ENCODE measurements at places on chromosomes 7 and 10.

- DNase-seq = no peak
Measured at GRCh38 chr10:71124921-71125748, 87.2 kb upstream of the UNC5B start.

DNA sequence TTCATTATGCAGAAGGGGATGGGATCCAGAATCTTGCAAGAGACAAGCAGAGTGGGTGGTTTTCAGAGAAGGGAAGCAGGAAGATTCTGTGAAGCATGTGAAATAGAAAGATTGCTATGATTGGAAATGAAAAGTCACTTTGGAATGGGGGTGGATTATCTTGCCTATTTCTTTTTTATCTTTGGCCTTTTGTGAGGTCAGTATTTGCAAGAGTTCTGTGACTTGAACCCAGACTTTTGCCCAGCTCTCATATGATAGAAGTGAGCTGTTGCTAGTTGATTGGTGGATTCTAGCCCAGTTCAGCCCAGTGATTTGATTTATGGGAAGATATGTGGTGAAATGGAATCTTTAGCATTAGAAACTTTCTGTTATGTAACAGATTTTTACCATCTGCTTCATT lies 17.1 kb downstream of the ENTPD7 start:
- DNase-seq = peak; percentile 94

DNA sequence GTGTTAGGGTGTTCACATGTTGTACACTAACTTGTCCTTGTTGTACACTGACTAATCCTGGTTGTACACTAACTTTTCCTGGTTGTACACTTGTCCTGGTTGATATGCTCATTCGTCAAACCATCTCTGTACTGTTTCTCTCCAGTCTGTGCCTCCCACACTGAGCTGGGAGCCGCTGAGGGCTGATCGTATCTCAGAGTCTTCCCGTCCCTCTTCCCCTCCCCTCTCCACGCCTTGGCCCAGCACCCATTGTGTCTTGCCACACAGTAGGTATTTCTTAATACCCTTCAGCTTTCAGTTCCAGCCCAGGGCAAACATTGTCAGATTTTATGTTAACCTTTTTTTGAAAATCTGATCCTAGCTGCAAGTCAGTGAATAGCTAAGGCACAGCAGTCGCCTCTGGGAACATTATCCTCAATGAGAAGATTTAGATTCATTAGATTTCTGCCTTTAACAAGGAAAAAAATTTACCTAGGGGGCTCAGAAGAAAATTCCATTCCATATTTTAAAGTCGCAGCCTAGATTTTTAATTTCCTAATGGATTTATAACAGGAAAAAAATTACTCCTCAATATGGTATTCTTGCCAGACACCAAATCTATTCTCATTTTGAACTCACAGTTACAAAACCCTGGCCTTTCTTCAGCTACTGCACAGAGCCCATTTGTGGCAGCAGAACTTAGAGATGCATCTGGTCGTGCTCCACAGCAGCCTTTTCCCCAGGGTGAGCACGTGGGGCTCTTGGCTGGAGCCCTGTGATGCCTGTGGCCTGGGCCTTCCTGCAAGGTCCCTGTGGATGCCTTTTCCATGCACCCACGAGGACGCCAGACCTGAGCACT lies 33.0 kb upstream of the CHST15 start:
- DNase-seq = no peak

- peak; percentile 33 for DNase-seq
Measured at GRCh38 chr10:88865281-88865876, 13.7 kb upstream of the ANKRD22 start.

DNA sequence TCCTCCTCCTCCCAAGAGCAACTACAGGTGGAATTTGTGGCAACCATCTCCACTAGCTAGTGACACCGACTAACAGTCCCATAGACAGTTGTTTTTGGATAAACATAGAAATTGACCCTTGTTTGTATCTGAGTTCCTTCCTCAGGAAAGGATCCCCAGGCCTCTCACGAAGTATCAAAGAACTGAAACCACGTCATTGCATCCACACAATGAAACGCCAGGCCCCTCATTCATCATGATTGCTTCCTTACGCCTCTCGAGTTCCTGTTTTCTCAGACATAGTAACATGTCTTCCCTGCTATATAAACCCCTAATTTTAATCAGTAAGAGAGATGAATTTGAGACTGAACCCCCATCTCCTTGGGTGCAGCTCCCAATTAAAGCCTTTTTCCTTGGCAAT lies 18.1 kb downstream of the SLC35G1 start:
- no peak for DNase-seq

DNA sequence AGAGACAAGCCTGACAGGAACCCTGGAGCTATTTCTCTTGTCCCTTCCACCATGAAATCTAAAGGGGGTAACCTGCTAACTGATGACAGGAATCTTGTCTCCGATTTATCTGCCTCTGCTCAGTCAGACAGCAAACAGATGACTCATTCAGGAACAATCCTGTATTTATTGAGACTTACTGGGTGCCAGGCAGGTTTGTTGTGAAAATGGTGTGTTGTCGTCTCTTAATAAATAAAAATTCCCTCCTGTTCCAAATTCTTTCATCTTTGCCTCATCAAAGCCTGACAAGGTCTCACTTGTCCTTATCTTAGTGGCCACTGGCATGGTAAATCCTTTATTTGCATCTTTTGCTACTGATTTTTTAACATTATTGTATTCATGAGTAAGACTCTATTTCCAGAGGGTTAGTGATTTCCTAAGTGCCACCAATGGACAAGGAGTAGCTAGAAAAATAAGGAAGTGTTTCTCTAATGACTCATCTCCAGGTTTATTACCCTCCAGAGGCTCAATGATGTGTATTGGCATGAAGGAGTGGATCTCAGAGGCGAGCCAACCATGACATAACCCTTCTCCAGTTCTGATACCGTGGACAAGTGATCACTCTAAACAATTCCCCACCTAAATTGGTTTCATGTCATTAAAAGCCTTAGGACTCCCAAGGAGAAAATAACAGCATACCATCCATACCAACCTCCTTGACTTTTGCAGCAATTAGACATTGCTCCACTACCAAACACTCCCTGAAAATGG lies 724.0 kb downstream of the GRID1 start:
- peak; percentile 85 for DNase-seq

- no peak for DNase-seq
Measured at GRCh38 chr10:6204063-6204340, 1.3 kb downstream of the PFKFB3 start.

DNA sequence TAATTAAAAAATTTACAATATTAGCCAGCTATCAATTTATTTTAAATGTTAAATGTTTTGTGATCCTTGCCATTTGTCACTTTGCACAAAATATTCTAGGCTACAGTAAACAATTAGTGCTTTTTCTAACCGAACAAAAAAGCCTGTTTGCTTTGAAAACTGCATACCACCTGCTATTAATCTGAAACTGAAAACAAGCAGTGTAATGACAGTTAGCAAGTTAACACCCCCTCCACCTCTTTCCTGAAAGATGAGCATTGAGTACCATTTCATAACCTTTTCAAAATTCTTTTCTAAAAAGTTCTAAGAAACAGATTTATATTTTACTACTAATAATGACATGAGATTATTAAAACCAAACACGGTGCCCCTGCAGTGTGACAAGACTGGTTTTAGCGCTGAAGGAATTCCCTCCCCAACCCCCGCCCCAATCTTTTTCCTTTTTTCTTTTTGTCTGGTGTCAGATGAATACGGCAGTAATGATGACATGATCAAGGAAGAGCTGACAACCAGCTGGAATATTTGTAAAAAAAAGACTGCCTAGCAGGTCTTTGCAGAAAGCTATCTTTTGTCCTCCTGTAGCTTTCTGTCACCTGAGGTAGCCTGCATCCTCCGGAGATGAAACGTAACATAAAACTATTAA lies 175.6 kb downstream of the CHCHD3 start:
- no peak for DNase-seq

DNA sequence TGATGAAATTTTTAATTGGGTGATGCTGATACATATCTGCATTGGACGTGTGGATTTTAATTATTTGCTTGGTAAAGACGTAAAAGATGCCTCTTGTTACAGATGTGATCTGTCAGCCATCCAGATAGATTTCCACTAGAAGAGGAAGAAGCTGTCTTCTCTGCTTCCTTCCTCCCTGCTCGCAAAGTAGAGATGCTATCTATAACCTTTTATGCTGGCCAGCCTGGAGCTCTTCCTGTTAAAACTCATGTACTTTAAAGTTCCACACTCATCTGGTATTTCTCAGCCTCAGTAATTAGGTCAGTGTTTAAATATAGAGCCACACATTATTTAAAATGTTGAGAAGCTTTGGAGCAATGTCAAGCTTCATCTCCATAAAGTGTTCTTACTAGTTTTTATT lies 51.2 kb upstream of the TMEM229A start:
- no peak for DNase-seq

DNA sequence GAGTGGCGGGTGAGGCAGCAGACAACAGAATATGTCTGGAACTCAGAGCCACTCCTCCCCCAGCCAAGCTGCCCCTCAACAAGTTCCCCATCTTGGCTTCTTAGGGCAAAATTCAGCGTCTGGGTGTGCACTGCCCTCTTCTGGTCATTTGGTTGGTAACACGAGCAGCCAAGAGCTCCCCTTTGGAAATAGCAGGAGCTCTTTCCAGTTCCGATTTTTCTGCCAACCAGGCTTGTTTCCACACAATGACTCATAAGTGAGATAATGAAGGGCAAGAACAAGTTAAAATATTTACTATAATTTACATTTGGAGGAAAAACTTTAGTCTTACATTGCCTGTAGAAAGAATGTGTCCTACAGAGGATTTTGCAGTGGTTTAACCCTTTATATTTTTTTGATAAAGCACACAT lies 70.5 kb downstream of the ADCYAP1R1 start:
- peak; percentile 83 for DNase-seq

DNA sequence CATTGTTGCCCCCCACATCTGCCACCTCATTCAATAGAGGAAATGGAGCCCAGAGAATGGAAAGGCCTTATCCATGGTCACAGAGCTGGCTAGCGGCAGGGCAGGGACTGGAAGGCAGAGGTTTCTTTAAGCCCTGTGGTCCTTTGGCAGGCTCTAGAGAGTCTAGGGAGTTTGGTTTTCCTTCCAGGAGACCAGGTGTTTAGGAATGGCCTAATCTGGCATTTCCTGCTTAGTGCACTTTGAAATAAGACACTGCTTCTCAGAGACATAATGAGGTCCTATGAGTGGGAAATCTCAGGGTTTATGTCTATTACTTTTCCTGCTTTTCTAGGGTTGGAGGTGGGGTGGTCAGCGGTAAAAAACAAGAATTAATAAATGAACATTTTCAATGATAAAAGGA lies 6.1 kb downstream of the MARVELD1 start:
- no peak for DNase-seq

- peak; percentile 79 for DNase-seq
Measured at GRCh38 chr7:11212816-11213215, 239.1 kb downstream of the PHF14 start.

DNA sequence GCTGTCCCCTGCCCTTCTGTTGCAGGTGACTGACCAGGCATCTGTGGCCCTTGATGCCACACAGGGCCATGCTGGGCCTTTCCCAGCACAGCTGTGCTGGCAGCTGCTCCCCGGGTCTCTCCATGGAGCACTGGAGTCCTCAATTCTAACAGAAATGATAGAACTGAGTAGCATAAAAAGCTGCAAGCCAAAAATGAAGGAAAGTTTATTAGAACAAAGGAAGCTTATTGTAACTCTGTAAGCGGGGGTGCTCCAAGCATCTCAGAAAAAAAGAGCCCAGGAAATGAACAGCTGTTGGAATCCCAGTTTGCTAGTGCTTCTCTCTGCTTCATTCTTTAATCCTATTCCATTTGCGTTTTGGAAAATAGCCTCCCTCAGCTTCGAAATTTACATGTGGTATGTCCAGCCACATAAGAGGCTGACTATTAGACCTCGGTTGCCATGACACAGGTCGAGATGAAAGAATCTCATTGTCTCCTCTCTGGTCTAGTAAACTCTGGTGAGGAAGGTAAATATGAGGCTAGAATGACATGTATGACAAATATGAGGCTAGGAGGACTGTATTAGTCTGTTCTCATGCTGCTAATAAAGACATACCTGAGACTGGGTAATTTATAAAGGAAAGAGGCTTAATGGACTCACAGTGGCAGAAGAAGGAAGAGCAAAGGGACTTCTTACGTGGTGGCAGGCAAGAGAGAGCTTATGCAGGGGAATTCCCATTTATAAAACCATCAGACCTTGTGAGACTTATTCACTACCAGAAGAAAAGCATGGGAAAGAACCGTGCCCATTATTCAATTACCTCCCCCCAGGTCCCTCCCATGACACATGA lies 23.7 kb downstream of the EPDR1 start:
- DNase-seq = no peak

All from EH (cell line).